ENCODE measurements at places on chromosomes 1 and 21.

DNA sequence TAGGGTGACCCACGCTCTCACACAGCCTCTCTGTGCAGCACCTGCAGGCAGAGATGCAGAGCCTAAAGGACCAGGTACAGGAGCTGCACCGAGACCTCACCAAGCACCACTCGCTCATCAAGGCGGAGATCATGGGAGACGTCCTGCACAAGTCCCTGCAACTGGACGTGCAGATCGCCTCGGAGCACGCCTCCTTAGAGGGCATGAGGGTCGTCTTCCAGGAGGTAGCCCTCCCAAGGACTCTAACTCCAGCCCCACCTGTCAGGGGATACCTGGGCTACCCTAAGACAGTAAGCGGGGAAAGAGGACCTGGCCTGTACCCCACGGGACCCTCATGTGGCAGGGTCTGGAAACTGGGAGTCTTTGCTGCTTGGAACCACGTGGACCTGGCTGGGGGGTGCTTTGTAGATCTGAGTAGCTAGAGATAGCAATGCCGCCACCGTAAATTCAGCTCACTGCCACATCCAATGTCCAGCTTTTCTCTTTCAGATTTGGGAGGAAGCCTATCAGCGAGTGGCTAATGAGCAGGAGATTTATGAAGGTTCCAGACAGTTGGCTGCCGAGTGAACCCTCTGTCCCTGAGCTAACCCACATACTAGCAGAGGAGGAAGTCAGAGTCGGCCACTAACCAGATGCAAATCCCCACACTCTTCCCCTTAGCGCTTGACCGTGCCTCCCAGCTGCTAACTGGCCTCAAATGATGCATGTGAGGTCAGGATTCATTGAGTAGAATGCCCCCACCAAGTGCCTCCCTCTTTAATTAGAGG is 6.5 kb downstream of the RNF207 start:
- no peak for DNase-seq

DNA sequence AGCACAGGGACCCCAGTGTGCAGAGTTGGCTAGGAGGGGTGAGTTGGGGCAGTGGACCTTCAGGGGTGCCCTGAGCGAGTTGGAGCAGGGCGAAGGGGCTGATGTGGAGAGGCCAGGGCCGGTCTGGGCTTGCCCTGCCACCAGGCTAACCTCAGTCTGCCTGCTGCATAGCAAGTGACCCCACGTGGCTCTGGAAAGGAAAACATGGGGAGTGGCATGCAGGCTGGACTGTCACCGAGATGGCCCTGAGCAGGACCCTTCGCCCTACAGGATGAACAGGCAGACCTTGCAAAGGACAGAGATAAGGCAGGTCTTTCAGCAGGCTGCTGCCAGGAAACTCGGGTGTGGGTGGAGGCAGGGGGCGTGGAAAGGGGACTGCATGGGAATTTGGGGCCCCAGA is 51.5 kb downstream of the FOXO6 start:
- DNase-seq, result no peak

DNA sequence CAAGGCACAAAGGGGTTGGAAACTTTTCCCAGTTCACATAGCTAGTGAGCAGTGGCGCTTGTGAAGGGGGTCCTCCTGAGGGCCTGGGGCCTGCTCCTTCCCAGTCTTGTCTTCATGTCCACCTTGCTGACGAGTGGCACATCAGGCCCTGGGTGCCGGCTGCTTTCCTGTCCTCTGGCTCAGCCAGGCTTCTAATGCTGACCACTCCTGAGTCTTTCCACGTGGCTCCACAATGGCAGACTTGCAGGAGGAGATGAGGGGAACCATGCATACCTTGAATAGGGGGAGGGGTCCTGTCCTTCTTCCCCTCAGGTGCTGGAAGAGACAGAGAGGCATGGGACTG is 38.7 kb downstream of the MAPKAPK2 start:
- no peak for DNase-seq

- DNase-seq, result no peak
Observed at GRCh38 chr1:223001653-223002634, 141.1 kb downstream of the TLR5 start.

DNA sequence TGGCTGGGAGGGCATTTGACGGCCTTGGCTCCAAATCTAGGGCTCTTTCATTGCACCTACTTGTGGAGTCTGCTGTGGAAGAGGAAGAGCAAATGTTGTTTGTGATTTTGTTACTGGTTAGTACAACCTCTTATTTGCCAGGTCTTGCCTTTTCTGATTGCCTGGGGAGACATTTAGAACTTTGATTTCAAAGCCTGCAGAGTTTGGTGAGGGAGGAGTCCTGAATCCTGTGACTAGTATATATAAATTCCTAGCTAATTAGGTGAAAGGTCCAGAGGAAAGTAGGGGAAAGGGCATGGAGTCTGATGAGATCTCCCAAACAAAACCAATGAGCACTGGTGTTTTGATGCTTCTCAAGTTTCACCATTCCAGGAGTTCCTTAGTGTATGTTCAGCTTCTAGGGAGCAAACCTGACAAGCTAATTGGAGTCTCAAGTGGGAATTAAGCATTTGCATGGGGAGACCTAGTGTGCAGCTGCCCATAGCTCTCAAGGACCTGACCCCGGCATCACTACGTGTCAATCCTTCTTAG is 5.1 kb upstream of the HMGCS2 start:
- no peak for DNase-seq

GRCh38 chr1:103561643-103562395 is 9.6 kb upstream of the AMY2B start:
- no peak for DNase-seq

GRCh38 chr1:165712764-165713163 is 14.4 kb upstream of the ALDH9A1 start:
- DNase-seq, result no peak

- DNase-seq, result no peak
Observed at GRCh38 chr1:86318436-86318835, 77.7 kb downstream of the ODF2L start.

All from effector memory CD4-positive, alpha-beta T cell (primary cell).